DMS79 treated with DMSO at 0.1 percent for 48 hours (cell line): ENCODE measurements at places on chromosomes 12 and 14.

GRCh38 chr14:76257111-76257803, 105.5 kb downstream of the GPATCH2L start:
- DNase-seq = no peak

- no peak for DNase-seq
Measured at GRCh38 chr14:99235582-99236320, 36.2 kb downstream of the BCL11B start.

GRCh38 chr12:28051516-28052354, 79.2 kb upstream of the PTHLH start:
- DNase-seq = no peak

DNA sequence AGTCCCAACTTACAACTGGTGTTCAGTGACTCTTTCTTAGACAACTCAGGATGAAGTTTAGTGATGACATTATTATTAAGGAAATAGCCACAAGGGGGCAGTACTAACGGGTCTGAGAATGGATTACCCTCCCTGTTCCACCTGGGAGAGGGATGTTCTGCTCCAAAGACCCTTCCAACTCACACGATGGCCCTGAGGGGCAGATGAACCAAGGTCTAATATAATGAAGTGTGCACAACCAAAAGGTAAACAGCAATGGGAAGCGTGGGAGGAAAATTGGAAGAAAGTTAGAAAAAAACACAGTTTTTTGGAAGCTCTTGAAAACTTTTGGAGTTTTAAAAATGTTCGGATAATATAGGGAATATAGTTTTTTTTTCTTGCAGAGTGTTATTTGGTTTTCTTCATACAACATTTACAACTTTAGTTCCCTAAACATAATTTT, 24.0 kb downstream of the FGF6 start:
- DNase-seq = no peak
